Stimulated activated naive CD8-positive, alpha-beta T cell treated with anti-CD3 and anti-CD28 coated beads, Interleukin-15, Interleukin-2, amounts not matched to agents 100 U/mL and 50 U/mL, for 24 hours (primary cell): ENCODE measurements at places on chromosomes 3 and 15.

DNA sequence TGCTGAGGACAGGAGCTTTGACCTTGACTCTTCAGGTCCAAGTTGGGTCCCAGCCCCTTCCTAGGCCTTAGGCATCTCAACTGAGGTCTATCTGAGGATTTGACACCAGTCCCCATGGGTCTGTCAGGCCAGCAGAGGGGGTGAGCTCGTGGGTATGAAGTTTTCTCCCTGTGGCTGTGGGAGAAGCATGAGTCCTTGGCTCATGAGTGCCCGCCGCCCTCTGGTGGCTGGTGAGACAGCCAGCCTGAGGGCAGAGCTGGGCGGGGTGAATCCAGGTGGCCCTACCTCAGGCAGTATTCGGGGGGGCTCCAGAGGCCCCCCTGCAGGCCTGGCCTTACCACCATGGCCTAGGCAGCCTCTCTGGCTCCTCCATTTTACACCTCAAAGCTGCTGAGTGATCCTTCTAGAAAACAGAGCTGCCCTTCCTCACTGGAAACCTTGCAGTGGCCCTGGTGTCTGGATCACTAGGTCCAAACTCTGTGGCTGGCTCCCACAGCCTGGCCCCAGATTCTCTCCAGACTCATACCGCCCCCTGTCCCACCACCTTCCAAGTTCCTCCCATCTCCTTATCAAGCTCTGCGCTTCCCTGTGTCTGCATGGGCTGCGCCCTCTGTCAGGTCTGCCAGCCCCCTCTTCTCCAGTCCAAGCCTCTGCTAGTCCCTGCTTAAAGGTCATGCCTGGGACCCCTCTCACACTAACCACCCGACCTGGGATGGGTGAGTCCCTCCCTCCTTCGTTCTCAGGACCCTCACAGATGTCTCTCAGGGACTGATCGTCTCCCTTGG is 16.1 kb downstream of the SH2D7 start:
- peak; percentile 84 for DNase-seq

DNA sequence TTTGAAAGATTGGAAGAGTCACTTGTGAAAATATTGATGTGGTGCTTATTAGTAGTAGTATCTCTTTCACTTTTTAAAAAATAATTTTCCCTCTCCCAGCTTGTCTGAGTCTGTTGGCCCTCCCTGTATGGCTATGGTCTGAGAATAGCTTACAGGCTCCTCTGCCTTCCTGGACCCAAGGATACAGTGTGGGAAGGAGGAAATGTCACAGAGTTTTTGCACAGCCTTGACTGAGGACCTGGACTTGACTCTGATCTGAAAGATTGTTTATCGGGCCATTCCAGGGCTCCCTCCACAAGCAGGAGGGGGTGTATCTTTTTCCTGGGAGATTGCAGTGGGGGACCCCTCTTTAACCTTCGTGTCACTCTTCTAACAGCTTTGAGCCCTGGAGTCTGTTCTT is 59.7 kb downstream of the TLNRD1 start:
- DNase-seq, result no peak

- DNase-seq, result no peak
Measured at GRCh38 chr3:39541917-39542329, 74.4 kb downstream of the MOBP start.

DNA sequence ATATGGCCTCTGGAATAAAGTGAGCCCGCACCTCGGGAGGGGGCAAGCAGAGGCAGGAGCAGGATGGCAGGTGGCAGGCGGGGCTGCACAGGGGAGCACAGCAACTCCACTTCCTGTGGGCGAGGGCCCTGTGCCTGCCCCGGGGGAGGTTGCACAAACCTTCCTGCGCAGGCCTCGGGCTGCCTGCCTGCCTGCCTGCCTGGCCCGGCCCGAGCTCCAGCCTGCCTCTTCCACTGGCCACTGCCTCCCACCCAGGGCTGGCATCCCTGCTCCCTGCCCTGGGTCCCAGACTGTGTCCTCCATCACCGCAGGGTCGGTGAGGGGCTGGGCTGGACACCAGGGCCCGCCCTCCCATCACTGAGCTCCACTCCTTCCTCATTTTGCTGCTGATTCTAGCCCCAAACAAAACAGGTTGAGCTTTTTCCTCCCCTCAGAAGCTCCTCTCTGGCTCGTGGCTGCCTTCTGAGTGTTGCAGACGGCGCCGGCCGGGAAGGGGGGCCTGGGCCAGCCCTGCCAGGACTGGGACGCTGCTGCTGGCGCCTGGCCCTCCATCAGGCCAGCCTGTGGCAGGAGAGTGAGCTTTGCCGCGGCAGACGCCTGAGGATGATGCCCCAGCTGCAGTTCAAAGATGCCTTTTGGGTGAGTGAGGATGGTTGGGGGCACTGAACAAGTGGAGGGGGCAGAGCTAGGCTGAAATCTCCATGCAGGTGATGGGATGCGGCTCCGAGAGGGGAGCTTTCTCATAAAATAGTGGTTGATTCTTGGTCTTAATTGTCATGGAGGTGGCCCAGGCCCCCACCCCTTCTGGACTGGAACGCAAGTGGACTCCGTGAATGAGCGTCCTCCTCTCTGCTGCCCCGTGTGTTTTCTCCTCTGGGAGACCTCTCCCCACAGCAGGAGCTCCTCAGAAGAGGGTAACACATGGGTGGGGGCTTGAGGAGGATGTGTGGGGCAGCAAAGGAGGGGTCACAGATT is at the start of gene PSTPIP1:
TSS of gene PSTPIP1 (plus strand) at position 156 of the 975 bp plus-strand sequence. CDS start at position 604, 448 bp downstream.
- peak; percentile 80 for DNase-seq

DNA sequence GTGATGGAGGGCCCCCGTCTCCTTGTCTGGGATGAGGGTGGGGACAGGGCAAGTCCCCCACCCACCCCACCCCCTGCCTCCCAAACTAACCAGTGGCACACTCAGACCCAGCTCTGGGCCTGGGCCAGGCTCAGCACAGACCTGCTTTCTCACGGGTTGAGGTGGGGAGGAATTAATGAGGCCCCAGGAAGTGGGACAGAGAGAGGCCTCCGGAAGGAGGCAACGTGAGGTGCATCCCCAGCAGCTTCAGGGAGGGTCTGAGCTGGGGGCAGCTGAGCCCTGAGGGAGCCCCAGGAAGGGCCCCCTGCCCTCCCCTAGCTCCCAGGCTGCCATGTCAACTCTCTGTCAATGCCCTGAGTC is 15.0 kb upstream of the GNAI2 start:
- no peak for DNase-seq

- DNase-seq, result no peak
Measured at GRCh38 chr15:81940467-81941451, 105.1 kb downstream of the MEX3B start.

- no peak for DNase-seq
Measured at GRCh38 chr3:61861410-61861809, 300.0 kb downstream of the PTPRG start.

DNA sequence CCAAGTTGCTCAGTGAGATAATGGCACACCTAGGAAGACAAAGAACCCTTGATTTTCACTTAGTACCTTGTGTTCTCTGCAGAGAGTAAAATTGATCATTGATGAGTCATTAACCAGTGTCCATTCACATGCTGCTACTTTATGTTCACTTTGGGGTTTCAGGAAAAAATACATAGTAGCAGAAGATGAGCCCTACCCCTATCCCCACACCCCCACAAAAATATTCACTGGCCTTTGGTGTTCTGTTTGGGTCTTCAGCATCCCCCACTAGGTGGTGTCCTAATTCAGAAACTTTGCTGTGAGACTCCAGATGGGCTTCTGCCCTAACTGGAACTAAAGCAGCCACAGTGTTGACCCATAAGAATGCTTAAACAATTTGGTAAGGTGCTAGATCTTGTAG is 178.8 kb downstream of the KLHL25 start:
- no peak for DNase-seq

DNA sequence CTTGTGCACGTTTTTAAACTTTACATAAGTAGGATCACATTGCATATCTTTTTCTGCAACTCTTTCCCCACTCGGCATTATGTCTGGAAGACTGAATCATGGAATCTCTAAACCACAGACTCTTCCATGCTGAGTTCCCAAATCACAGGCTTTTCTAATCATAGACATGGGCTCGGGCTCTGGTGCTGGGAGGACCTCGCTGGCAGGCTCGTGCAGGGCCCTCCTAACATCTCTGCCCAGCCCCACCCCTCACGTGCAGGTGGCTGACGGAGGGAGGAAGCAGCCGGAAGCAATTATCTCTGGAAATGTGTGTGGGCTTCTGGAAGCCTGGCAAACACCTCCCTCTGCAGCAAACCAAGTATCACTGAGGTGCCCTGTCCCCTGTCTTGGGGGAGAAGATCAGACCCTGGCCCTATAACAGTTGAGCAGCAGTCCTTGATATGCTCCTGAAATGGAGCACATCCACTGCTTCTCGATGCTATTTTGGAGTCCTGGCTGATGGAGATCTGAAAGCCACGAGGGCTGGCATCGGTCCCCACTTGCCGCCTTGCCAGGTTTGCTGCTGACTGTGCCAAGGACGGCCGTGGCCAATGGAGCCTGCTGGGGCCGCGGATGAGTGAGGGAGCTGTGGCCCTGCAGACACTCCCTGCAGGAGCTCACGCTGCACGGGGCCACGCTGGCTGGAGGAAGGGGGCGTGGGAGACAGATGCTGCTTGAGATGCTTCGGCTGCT is 4.4 kb upstream of the IQSEC1 start:
- no peak for DNase-seq

- no peak for DNase-seq
Measured at GRCh38 chr3:111979434-111980038, 710 bp downstream of the ABHD10 start.

DNA sequence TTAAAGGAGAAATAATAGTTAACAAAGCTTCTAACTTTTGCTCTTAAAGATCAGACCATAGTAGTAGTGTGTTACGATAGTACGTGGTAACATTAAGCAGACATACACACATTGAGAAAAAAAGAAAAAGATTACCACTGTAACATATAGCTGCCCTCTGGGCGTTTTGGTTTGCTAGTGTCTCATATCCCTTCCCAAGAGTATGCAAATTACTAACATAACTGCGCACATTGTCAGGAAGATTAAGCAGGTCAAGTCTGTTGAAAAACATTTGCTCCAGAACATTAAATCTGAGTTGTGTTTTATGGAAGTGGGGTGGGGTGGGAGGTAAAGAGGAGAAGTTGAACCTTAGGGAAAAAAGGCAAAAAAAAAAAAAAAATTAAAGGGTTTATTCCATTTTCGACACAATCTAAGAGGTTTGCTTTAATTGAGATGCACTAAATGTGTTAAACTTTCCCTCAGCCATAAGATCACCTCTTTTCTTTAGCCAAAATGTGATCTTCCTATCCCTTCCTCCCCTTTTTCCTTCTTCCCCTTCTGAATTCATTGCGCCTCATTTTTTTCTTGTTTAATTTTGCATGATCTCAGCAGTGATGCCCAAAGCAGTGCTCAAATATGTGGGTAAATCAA is 1.5 kb upstream of the LRIG1 start:
- DNase-seq, result no peak

DNA sequence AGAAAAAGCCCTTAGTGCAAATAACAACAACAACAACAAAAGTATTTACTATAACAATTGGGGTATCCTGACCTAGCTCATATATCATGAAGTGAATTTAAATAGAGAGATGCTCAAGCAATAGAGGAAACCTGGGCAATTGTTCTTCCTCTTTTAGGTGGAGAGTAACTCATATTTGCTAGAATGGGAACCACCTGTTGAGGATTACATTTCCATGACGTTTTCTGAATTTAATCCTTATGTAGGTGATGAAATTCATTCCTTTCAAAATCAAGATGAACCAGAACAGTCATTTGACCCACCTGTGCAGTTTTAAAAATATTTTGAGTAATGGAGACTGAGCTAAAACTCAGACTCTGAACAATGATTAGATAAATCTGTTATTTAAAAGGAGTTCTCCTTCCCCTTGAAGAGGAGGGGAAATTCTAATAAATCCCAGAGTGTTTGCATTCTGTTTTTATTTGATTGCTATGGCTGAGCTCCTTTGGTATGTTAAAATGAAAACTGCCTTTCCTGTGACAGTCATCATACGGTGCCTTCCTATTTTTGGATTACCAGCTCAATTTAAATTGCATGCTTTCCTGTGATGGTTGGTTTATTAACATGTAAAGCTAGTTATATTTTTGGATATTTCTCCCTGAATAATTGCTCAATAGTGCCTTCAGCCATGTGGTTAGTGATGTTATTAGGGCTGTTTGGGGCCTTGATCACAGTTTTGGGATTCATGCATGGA is 24.3 kb downstream of the VPS8 start:
- no peak for DNase-seq

- no peak for DNase-seq
Measured at GRCh38 chr3:53513556-53514190, 19.3 kb downstream of the CACNA1D start.

DNA sequence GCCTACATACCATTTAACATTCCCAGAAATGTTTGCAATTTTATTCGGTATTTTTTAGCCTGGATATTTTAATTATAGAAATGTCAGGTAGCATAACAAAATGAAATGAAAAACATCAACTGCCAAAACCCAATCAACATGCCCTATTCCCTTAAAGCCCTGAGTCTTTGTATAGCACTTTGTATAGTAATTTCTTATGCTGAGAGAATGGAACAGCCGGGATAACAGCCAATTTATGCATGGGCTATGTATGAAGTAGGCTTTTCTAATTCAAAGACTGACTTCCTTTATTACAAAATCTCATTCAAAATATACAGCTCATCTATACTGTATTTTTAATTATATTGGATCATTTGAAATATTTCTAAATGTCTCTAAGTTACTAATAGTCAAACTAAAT is 513.0 kb upstream of the NAALADL2 start:
- DNase-seq, result no peak

DNA sequence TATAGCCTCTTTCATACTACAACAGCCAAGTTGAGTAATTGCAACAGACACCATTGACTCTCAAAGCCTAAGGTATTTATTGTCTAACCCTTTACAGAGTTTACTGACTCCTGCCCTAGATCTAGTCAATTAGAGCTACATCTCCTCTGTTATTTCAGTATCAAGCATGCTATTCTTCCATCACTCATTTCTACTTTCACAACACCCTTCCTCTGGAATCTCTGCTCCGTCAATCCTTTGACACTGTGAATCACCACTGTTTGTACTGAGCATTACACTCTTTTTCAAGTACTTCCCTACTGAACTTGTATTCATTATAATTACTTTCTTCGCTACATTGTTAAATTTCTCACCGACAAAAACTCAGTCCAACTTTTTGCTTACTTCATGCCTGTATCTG is 121.8 kb downstream of the ZNF609 start:
- no peak for DNase-seq

DNA sequence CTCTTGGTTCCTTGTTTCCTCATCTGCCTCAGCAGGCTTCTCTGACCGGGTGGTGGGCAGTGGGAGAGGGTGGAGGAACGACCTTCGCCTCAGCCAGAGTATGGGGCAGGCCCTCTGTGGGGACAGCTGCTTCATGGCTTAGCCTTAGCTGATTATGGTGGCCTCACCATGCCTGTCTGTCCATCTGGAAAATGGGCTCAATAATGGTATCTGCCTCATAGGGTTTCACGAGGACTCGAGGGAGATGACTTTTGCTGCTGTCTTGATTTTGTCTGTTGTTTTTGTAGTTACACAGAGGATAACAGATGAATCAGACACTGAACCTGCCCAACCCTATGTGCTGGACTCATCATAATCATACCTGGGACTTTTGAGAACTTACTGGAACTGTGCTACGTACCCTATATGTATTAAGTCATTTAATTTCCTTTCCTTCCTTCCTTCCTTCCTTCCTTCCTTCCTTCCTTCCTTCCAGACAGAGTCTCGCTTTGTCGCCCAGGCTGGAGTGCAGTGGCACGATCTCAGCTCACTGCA is 46.5 kb downstream of the CDC25A start:
- DNase-seq, result no peak

GRCh38 chr15:45495588-45495987 is 27.0 kb downstream of the SLC30A4 start:
- no peak for DNase-seq
